ENCODE measurements at places on chromosomes 6 and 20.

DNA sequence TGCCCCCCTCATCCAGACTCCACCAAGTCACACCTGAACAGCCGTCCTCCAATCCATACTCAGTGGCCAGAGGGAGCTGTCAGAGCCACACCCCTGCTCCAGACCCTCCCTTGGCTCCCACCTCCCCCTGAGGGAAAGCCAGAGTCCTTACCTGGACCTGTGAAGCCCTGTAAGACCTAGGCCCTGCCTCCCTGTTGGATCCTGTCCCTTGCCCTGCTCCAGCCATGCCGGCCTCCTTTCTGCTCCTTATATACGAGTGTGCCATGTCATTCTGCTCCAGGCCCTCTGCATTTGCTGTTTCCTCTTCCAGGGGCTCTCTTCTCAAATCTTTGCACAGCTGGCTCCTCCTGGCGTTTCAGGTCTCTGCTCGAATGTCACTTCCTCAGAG is 100.3 kb upstream of the MYL9 start:
- DNase-seq: no peak

- no peak for DNase-seq
Measured at GRCh38 chr6:88135578-88136114, 30.5 kb downstream of the CNR1 start.

- DNase-seq: no peak
Measured at GRCh38 chr6:156598071-156598854, 178.9 kb upstream of the ARID1B start.

DNA sequence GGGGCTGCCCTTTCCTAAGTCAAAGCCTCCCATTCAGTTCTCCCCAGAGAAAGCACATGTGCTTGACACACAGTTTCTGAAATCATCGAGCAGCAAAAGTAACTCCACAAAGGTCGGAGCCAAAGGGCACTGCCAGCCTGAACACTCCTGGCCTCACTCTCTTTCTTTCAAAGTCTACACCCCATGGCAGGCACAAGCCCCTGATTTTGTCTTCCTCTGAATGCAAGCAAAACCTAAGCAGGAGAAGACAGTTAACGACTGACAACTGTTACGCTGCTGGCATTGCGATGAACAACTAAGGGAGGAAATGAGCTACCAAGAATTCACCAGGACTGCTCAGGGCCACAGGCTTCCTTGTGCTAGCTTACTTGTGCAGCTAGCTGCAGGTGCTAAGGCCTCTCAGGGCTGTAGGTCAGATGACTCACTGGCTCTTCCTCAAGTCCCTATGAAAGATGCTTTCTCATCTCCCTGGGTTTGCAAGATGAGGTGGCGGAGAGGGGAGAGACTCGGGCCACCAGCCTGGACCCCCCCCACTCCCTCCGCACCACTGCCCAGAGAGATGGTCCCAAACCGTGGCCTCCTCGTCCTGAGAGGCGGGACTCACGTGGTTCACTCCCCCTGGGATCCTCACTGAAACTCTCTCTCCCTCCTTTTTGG is 208.2 kb downstream of the DLL1 start:
- DNase-seq: no peak

DNA sequence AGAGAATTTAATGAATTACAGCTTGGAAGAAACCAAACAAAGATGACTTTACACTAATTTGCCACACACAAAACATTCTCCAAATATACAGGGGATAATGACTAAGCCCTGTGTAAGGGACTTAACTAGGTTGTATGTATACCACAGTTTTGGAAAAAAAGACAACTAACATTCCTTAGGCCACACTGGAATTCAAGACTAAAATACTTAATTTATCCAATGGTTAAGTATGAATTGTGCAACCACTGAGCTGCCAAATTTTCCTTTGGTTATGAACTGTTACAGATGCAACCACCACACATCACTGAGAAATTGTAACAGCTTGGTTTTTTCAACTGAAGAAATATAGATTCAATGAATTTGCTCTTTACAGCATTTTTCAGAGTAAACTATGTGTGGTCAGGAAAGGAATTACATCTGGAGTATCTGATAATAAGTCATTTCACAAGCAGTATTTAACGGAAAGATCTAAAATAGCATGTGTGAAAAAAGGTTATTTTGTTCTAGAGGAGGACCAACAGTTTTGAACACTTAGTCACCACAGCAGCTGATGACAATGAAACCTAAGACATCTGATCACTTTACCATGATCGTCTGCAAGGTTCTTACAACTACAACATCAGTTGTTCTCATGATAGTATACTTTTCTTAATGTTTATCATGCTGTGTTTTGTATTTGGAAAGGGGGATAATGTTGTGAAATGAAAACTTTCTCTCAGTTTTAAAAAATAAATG is 318.8 kb downstream of the BCKDHB start:
- DNase-seq: no peak

Data from stimulated activated naive CD4-positive, alpha-beta T cell treated with Interleukin-2 at 50 U/mL for 16 hours (primary cell).